ENCODE measurements at places on chromosomes 11 and 22.

DNA sequence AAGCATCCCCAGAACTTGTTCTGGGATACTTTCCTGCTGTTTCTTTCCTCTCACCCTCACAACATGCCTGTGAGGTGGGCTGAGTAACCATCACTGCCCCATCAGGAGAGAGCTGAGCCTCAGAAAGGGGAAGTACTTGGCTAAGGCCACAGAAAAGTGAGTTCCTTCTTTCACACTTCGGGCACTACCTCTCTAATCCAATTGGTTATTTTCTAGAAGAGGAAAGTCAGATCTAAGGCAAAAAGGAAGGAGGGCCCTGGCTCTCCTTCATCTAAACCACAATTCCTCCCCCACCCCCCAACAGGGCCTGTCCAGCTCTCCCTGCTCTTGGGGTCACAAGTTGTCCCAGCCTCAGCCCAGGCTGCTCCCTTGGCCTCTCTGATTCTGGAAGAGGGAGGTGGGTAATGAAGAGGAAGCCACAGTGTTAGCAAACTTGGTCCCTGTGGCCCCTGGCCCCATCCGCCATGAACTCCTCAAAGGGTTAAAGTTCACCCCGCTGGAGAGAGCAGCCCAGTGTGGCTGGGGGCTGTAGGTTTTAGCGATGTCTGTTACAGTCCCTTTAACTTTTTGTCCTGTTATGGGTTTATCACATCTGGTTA is 34.0 kb downstream of the SLC22A12 start:
- DNase-seq = no peak

DNA sequence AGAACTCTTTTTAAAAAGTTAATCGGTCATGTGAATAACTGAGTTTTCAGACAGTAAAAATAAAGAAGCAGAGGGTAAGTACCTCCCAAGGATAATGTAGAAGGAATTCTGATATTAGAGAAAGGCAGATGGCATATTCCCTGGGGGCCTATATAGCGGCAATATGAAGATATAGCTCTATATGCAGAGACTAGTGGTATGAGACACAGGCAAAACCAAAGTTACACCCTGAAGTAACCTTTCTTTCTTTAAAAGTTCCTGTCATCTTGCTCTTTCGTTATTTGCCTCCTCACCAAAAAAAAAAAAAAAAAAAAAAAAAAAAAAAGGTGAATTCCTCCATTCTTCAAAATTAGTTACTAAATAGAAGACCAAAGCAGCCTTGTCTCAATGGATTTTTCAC is 76.2 kb upstream of the ARHGAP32 start:
- no peak for DNase-seq

- DNase-seq = no peak
Measured at GRCh38 chr11:122183933-122184332, 67.9 kb upstream of the BLID start.

GRCh38 chr22:17422736-17423343 is 53.6 kb downstream of the CECR2 start:
- no peak for DNase-seq

DNA sequence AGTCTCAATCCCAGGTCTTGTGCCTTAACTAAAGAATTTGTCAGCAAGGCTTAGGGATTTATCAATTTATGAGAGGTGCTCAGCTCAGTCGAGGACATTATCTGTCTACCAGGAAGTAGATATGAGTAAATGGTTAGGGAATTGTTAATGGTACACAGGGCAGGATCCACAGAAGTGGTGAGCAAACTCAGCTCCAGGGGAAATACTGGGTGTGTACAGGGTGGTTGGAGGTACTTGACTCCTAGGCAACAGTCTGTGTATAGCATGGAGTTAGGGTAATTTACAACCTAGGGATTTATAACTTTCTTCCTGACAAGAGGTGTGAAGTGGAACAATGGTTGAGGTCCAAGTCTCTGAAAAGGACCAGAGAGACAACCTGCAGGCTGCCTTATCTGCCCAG is 123.4 kb upstream of the OR9Q1 start:
- no peak for DNase-seq

DNA sequence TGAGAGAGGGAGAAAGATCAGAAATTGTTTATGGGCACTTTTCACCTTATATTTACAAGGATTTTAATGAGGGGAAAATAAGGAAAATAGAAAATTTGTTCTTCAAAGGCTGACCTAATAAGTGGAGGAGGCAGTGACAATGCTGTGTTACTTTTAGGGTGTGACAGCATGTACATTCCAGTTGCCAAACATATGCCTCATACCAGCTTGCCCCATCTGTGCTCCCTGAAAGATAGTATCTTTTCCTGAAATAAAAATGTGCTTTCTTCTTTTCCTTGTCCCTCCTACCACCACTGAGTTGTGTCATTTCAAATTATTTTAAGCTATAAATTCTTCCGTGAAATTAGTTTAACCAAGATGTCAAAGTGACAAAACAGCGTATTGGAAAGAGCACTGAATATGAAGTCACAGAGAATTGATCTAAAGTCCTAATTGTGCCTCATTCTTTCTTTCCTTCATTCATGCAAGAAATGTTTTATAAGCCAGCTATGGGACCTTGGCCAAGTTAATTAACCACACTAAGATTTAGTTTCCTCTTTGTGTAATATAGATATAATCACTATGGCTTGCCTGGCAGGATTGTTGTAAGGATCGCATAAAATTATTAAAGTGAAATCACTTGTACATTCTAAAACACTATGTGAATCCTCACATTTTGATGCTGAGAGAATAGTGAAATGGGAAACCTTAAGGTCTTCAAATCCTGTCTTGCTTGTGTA is 1307.5 kb upstream of the TENM4 start:
- no peak for DNase-seq

DNA sequence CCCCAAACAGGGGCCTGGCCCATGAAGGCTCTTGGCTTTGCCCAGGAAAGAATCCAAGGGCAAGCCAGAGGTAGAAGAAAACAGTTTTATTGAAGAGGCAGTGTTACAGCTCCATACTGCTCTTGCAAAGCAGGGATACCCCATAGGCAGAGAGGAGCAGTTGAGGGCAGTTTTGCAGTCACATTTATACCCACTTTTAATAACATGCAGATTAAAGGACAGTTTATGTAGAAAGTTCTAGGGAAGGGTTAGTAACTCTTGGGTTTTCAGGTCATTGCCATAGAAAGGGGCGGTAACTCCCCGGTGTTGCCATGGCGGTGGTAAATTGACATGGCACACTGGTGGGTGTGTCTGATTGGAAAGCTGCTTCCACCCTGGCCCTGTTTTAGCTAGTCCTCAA is 80.5 kb upstream of the GNAZ start:
- no peak for DNase-seq

DNA sequence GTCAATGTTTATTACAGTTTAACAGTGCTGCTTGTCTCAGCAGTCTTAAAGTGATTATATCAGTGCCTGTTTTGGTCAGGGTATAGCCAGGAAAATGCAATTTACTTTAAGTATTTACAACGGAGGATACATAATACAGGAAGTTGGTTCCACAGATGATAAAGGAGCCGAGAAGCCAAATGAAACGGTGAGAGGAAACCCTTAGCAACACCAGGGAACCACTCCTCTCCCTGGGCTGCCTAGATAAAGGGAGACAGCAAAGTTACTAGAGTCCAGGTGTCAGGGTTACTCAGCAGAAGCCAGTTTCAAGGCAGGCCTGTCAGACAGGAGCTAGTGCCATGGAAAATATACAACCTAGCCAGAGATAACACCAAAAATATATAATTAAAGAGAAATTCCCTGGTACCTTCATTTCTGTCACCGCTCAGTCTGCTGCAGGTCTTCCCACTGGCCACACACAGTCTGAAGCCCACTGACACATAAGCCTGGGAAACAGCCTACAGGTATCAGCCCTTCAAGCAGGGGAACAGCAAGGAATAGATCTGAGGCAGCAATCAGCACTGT is 55.5 kb downstream of the FAM76B start:
- no peak for DNase-seq

DNA sequence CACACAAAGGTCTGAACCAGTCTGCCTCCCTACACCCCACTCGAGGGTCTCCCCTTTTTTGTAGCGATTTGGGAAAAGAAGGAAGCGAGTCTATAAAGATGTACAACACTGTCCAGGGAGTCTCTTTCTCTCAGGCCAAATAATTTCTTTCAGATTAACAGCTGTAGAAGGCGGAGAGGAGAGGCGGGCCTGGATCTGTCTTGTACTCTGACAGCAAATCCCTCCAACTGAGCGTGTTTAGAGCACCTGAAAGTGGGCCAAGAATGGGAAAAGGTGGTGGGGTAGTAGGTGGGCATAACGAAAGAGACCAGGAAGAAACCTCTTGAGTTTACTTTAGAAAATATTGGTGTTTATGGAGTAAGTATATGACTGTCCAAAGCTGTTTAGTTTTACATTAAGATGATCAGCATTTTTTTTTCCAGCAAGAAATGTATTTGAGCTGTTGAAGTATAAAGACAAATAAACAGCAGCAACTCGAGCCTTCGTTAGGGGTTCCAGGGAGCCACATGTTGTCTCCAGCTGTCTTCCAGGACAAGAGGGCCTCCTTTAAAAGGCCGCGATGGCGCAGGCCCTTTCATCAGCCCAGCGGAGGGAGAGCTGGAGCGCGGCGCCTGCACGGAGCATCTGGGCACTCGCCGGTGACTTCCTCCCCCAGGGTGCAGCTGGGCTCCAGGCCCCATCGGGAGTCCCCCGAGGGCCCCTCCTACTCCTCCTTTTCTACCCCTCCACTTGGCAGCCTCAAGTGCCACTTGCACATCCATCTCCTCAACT is 34.9 kb downstream of the SCUBE1 start:
- DNase-seq = no peak

DNA sequence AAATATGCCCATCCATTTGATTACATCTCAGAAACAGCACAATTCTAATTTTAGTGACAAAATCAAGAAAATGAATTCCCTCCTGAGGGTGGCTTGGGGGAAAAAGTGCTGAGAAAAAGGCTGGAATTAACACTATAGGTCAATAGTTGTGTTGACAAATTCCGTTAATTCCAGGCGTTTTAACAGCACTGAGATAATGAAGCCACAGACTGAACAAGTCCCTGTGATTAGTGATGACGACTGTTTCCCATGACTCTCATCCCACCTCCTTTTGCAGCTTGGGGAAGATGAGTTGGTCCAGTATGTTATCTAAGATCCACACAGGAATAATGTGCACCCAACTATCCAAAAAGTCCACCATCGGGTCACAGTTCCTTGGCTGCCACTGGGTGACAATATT is 12.8 kb downstream of the SRRD start:
- no peak for DNase-seq

GRCh38 chr11:65392899-65393298 is 6.5 kb downstream of the FRMD8 start:
- no peak for DNase-seq

- no peak for DNase-seq
Measured at GRCh38 chr11:2222451-2222850, 47.9 kb downstream of the ASCL2 start.
